ENCODE measurements at places on chromosomes 2 and 18.
A peak's percentile ranks its signal among the peaks of the same experiment; 100 is the strongest.

- DNase-seq = no peak
Observed at GRCh38 chr18:9239720-9240119, 94.9 kb upstream of the TWSG1 start.

GRCh38 chr2:236343400-236344161, 79.4 kb upstream of the ASB18 start:
- DNase-seq = peak; percentile 22

DNA sequence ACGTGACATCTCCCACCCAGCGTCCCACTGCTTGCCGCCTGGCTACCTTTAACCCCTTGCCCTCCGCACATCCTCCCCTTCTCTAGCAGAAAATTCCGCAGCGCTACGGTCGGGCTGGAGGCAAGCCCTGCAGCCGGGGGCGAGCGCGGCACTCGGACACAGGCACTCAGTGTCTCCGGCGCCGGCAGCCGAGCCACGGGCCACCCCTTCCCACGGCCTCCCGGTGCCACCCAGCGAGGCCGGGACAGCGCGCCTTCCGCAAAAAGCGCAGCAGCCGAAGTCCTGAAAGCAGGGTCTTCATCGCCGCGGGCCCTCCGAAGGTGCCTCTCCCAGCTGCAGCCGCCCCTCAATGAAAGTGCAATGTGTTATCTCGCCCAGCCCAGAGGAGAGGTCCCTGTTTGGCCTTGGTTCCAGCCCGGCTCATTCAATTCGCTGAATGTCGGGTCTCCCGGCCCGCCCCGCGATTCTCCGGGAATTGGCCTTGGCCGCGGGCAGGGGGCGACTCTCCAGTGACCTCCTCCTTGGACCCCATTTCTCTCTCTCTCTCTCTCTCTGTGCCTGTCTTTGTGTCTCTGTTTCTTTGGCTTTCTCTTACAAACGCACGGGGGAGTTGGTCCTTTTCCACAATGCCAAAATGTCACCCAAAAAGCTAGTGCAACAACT, 1.1 kb downstream of the DLGAP1 start:
- no peak for DNase-seq

DNA sequence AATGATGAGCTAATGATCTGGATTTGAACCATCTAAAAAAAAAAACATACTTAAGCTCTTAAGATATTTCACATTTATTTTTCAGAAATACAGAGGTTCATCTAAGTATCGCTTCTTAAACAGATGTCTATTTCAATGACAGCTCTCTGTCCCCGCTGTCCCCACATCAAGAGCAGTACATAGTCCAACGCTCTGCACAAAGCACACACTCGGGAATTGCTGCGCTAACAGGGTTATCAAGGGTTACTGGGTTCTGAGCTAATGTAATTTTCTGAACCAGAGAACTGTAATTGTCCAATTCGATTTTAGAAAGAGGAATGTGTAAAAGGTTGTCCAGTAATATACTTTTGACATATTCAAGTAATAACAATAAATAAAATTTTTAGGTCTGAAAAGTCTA, 58.8 kb upstream of the ST8SIA5 start:
- no peak for DNase-seq

DNA sequence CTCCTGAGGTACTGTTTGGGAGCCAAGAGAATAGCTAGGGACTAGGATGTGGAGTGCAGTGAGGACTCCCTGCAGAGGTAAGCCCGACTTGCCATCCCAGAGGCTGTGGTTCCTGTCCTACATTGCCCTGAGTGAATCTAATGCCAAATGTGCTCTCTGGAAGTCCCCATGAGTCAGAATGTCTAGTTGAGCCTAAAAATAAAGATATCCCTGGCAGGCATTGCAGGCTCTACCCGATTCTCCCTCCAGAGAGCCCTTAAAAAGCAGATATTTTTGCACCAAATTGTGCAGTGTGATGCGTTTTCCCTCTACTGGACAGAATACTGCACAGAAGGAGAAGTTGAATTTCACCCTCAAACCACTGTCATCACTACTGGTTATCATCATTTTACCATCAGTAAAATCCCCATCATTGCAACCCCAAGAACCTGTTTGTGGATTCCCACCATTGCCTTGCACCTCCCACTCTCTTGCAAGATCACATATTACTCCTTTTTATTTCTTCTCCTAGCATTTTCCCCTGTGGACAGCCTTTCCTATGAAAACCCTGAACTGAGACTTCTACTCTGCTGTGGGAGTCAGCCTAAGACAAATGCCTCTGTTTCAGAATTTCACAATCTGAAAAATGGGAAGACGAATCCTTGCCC, 98.0 kb downstream of the MARCHF4 start:
- DNase-seq = peak; percentile 2

GRCh38 chr18:37434161-37434860, 131.3 kb downstream of the CELF4 start:
- DNase-seq = no peak

DNA sequence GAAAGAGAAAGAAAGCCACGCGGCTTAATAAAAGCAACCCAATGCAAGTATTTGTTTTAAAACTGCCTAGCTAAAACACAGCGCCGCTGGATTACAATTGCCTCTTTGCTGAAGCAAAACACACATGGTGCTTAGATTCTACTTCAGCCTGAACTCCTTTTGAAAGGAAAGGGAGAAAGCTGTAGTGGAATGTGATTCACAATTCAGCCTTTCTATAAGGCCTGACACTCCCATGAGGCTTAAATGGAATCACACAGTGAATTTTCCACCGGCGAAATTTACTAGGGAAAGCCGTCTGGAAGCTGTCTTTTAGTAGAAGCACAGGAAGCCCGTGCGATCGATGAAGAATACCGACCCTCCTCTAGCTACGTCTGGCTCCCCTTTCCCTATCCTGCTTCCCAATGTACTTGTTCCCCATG, 348.0 kb downstream of the DLGAP1 start:
- no peak for DNase-seq

DNA sequence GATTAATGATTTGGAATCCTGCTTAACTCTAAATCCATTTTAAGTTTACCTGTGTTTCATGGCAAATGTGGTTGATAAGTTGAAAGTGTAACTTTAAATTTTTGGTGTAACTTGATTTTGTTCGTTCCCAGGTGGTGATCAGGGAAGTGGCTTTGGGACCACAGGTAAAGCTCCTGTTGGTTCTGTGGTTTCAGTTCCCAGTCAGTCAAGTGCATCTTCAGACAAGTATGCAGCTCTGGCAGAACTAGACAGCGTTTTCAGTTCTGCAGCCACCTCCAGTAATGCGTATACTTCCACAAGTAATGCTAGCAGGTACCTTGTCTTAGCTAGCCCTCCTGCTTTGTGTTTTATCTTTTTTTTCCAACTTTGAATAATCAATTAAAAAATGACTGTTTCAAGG, 62.8 kb downstream of the AGFG1 start:
- DNase-seq = no peak

GRCh38 chr2:10122500-10123280, at the start of gene RRM2:
RRM2 (plus strand) TSS chr2:10122739; CDS start chr2:10122799, 60 bp downstream.
- DNase-seq = peak; percentile 94

- DNase-seq = no peak
Observed at GRCh38 chr2:64139956-64140355, 4.3 kb downstream of the PELI1 start.

DNA sequence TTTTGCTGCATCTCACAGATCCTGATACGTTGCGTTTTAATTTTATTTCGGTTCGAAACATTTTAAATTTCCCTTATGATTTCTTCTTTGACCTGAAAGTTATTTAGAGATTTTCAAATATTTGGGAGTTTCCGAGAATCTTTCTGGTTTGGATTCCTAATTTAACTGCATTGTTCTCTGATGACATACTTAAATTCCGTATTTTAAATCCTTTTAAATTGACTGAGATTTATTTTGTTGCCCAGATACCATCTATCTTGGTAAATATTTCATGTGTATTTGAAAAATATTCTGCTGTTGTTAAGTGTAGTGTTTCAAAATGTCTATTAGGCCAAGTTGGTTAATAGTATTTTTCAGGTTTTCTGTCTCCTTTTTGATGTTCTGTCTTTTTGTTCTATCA, 37.7 kb downstream of the MROH2A start:
- no peak for DNase-seq

- no peak for DNase-seq
Observed at GRCh38 chr18:66874812-66875474, 271.1 kb upstream of the CDH19 start.

GRCh38 chr2:146666340-146666739, 1178.5 kb upstream of the ACVR2A start:
- DNase-seq = no peak

DNA sequence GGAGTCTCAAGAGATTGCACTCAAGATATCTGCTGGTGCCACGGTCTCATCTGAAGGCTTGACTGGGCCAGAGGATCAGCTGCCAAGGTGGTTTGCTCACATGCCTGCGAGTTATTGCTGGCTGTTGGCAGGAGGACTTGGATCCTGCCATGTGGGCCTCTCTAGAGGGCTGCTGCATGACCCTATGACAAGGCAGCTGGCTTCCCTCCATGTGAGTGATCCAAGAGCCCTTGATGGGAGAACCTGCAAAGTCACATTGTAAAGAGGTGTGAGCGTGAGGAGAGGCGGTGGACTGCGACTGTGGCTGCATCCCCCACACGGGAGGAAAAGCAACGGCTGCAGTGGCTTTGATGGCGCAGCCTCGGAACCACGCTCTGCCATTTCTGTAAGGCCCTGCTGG, 4.0 kb upstream of the ALLC start:
- no peak for DNase-seq

GRCh38 chr2:136175868-136176267, 57.9 kb upstream of the CXCR4 start:
- DNase-seq = no peak

DNA sequence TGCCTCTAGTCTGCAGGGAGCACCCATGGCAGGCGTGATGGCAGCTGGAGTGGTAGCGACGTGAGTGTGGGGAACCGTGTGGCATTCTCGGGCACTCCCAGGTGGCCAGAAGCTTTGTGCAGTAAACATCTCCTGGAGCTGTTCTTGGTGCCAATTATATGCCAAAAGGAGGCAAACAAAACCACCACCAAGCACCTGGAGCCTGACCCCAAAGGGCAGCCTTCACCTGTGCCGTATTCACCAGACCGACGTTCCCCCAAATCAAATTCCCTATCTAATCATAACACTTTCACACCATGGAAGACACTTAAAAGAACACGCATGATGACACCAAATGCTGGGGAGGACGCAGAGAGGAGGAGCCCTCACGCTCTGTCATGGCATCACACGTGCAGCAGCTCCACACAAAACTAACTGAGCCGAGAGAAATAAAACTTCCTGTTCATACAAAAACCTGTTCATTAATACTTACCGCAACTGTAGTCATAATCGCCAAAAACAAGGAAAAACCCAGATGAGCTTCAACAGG, 123.6 kb downstream of the EIPR1 start:
- DNase-seq = no peak

GRCh38 chr18:65631766-65632165, 119.0 kb upstream of the CDH7 start:
- no peak for DNase-seq

- no peak for DNase-seq
Observed at GRCh38 chr2:212816267-212816666, 277.7 kb upstream of the ERBB4 start.

DNA sequence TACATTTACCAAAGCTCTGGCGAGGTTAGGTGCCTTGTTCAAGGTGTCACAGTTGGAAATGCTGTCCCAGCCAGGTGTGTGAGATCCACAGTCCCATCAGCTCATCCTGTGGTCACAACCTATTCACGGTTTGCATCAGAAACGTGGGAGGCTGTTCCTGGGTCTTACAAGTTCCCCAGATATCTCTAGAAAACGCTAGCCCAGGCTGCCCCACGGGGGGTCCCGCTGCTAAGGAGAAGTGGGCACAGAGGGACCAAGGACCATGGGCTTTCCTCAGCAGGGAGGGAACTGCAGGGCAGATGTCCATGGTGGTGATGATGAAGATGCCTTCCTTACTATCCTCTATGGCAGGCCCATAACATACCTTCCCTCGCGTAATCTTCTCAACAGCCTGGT, 649 bp downstream of the FECH start:
- DNase-seq = no peak

DNA sequence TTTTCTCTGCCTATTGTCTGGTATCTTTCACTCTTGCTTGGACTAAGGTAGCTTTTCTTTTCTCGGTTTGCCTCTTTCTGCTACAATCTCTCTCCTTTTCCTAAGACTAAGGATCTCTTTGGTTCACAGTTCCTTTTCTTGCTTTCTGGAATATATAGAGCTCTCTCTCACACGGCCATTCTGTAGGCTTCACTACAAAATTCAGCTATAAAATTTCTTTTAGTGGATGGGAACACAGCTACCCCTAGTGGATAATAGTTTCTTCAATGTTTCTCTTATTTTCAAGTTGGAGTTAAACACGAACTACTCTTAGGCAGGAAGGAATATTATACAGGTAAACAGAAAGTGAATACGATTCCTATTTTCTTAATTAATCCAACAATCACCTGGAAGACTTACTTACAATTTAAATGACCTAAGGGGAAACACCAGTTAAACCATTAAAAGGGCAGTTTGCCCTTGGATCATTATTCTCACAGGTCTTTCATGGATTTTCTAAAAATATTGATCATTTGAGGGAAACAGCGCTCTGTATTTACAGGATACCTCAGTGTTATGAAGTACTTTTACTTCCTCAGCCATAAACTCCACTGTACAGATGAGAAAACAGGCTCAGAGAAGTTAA, 140.5 kb downstream of the LRP2 start:
- DNase-seq = peak; percentile 85

DNA sequence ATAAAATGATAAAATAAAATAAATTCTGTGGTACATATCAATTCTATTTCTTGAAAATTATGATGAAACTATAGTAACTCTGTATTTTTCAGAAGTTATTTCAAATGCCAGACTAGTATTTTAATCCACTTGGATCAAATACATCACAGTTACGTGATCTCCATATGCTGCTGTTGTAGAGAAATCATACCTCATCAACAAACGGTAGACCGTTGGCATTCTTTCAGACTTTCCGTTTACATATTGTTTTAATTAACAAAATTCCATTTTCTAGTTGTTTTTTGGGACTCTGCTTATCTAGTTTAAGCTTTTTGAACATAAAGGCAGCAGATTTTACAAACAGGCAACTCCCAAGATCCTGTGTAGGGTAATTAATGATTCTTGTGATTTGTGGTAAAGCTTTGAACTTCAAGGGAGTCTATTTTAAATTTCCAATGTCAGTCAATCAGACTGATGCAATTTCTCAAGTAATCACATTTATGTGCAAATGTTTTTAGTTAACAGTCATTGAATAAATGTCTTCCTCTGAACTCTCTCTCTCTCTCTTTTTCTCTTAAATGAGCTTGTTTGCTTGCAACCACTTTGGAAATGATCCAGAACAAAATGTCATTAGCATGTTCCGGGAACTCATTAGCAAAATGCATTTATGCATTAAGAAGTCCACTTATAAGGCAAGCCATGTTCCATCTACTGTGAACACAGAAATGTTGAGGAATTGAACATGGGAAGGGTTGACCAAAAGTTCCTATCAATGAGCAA, 31.8 kb downstream of the NYAP2 start:
- DNase-seq = no peak

GRCh38 chr2:196248467-196249094, 77.2 kb upstream of the STK17B start:
- DNase-seq = no peak

DNA sequence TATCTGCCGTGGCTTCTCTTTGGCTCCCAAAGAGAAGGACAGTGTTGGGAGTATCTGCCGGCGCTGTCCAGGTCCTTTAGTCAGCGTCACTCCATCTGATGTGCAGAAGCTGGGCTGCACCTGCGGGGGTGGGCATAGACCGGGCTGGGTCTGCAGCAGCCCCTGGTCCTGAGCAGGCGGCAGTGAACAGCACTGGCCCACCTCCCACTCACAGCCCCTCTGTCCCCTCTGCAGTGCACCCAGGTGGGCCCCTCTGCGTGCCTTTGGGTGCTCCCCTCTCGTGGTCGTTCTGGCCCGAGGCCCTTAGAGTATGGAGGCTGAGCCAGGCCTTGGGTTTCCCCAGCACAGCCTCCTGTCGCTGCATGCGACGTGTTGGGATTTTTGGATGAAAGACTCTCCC, 95.7 kb downstream of the USP40 start:
- DNase-seq = no peak
